ENCODE measurements at places on chromosomes 6 and 20. TPM values are rescaled to one million over a fixed set of nuclear protein-coding genes. Genes with fewer than 3 reads are reported as not detected.

LINC00237 gene
- not detected for total RNA-seq

CFAP61 gene
- 0.07 TPM for total RNA-seq

DNA sequence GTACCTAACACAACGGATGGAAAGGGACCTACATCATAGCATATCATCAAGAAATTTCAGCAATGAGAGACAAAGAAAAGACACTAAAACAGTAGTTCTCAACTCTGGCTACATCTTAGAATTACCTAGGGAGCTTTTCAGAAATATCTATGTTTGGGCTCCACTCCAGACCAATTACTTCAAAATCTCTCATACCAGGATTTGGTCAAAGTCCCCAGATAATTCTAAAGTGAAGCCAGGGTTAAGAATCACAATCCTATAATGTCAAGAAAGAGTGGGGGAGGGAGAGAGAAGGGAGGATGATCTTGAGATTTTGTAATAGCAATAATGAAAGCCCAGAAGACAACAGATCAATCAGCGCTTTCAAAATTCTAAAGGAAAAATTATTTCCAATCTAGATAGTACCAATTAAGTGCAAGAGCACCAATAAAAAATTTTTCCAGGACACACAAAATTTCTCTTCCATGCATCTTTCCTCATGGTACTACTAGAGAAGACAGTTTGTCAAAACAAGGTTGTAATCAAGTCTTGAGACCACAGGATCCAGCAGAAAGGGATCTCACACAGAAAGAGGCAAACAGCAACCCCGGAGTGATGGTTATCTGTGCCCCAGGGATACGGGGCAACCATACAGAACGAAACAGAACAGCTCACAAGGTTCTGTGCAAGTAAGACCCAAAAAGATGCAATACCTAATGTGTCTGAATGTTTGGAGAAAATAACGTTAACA, 152.9 kb upstream of the DST start:
- DNase-seq, result no peak

DNA sequence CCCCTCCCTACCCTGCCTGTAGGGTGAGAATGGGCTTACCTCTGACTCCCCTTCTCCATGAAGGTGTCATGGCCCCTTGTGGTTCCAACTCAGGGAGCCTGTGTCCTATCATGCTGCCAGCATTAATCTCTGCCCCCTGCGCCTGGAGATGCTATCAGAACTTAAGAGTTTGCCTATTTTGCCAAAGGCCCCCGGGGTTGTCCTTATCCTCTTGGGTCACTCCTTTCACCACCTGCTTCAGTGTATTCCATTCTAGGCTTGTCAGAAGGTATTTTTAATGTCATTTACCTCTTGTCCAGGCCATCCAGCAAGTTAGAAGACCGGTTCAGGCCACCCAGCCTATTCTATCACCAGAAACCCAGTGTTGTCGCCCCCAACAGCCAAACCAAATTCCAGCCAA, 10.5 kb downstream of the RRBP1 start:
- no peak for DNase-seq

DNA sequence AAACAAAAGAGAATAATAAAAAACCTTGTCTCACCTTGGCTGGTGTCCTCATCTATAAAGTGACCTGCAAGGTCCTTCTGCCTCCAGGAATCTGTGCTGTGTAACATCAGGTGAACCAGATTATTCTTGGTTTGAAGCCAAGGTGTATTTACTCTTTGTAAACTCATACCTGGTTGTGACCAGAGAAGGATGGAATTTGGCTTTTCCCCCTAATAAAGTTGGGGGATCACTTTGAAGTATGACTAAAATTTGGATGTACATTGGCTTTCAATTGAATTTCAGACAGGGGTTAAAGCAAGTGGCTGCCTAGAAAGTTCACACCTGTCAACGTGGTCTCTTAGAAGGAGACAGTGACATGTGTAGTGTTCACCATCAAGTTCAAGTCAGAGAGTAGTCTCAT, 100.1 kb downstream of the SCP2D1 start:
- no peak for DNase-seq

- no peak for DNase-seq
These were observed 74.7 kb downstream of the SLC23A2 start for GRCh38 chr20:4926531-4927156.
